Central memory CD4-positive, alpha-beta T cell (primary cell): ENCODE measurements at places on chromosomes 13 and 19.

- no peak for DNase-seq
Measured at GRCh38 chr19:35307931-35308330, 16.0 kb downstream of the MAG start.

DNA sequence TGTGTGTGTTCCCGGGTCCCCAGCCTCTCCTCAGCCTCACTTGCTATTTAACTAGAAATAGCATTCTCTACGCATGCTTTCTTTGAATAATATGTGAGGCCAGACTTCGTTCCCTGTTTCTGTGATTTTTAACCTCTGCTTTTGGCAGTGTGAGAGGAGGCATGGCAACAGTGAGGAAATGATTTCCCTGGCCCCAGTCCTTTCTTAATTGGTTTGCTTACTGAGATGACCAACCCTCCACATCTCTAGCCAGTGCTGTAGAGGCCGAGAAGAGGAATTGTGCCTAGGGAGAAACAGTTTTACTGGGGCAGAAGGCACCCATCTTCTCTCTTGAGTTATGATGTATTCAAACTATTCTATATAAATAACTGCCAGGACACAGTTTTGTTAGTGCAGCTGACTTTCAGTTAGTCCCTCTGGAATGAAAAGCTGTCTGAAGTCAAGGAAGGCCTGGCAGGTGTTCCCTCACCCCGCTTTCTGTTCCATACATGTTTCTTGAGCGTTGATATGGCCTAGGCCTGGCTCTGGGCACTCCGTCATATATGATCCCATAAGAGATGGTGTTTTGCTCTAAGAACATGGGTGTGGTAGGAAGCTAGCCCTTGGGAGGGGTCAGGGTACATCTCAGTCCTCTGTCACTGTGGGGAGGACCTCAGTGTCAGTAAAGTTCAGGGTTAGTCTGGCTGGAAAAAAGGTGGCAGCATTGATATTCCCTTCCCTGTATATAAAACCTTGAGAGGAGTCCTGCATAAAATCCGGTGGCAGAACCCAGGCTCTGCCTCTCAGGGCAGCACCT lies 73.7 kb upstream of the NPAS1 start:
- no peak for DNase-seq

DNA sequence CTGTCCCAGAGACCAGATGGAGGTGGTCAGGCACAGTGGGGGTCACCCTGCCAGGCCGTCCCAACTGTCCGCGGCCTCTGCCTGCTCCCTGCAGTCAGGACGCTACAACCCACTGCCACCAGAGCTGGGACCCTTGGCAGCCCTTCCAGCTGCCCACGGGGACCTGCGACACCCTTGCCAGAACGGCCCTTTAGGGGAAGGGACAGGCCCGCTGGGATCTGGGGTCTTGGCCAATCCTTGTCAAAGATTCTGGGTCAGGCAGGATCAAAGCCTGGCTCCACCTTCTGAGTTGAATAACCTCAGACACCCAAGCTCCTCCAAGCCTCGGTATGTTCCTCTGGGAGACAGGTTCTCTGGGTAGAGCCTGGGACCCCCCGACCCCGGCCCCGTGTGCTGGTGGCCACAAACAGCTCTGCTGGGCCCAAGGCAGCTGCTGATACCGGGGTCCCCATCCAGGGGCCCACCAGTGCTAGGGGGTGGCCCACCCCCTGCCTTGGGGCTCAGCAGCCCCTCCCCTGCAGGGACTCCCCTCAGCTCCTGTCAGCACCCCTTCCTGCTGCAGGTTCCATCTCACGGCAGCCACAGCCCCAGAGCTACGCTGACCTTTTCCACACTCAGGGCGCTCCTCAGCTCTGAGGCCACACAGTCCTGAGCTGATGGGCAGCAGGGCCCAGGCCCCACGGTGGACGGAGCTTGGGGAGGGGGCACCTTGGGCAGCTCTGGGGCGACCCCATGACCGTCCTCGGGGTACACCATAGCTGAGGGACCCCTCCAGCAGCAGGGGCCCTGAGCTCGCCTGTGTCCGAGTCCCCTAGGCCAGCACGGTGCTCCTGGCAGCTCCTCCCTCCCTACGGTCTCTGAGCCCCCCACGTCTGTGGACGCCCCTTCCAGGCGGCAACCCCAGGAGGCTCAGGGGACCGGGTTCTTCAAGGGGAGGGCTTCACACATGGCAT lies 18.4 kb downstream of the SBNO2 start:
- no peak for DNase-seq

DNA sequence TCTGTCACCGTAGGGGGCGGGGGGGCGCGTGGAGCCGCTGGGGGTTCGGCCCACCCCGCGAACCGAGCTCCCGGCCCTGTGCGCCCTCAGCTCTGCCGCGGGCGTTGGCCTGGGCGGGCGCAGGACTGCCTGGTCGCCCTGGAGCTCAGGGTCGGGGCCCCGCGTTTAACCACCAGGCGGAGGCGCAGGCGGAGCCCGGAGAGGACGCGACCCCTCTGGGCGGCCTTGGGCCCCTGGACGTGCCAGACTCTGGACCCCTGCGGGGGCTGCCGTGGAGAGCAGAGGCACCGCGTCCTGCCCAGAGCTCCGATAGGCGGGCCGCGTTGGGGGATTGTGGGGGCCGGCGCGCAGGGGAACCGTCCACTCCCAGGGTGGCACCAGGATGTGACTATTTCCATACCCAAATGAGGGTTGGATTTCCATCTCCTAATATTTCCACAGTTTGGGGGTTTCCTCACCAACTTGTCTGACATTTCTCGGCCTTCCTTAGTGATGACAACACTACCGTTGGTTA lies 13.0 kb upstream of the USP29 start:
- DNase-seq = no peak

DNA sequence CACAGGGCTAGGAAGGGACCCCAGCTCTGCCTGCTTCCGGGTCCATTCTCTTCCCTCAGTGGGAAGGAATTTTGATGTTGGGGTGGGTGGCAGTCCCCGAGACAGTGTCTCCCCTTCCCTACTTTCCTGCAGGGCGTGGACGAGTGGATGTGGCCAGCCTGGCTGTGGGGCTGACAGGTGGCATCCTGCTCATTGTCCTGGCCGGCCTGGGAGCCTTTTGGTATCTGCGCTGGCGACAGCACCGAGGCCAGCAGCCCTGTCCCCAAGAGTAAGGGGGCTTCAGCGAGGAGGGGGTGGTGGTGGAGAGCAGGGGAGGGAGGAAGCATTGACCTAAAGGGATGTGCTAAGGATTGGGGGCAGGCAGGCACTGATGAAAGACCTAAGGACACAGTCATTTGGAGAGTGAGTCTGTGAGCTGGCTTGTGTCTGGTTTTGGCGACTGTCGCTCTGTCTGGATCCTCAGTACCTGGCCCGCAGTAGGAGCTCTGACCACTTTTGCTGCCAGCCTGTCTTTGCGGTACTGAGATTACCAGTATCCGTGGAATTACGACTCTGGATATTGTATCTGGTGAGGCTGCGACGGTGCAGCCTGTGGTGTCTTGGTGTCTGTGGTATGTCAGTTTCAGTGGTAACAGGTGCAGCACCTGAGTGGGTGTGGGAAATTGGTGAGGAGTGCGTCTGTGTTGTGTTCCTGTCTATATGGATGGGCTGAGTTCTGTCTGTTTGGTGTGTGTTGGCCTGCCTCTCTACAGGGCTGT lies 2.4 kb upstream of the PRR12 start:
- peak; percentile 61 for DNase-seq

GRCh38 chr13:80787604-80788003 lies 446.7 kb upstream of the SPRY2 start:
- no peak for DNase-seq

DNA sequence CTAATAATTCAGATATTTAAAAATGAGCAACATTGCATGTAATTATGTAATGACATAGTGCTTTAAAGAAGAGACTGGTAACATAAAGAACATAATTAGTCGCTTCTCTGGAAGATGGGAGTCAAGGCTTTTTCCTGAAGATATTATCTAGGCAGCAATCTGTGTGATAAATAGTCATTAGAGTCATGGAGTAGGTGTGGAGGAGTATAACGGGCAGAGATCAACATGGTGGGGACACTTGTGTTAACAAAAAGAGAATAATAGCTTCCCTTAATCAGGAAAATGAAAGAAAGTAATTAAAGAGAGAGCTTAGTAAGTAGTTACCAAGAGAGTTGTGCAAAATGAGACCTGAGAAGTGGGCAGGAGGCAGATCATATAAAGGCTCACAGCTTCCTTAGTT lies 1417.1 kb upstream of the ATXN8OS start:
- no peak for DNase-seq

GRCh38 chr19:11264452-11265176 lies 2.3 kb upstream of the DOCK6 start:
- no peak for DNase-seq

DNA sequence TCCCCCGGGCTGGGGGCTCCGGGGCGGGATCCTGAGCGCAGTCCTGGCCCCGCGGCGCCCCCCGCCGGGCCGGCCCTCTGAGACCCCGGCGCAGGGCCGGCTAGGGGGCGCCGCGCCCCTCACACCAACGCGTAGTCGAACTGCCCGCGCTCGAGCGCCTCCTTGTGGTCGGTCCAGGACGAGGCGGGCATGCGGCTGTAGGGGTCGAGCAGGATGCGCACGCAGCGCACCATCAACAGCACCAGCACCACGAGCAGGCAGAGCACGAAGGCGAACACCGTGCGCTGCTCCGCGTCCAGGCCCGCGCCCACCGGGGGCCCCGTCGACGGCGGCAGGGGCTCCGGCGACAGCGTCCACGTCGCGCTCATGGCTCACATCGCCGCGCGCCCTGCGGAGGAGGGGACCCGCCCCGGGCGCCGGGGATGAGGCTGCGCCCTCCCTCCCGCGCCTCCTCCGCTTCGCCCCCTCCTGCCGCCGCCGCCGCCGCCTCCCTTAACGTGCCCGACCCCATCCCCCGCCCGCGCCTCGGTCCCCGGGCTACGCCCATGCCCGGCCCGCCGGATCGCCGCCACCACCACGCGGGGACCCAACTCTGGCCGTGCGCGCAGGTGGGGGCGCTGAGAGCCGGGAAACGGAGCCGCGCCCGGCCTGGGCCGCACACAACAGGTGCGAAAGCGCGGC lies 624 bp downstream of the CTXN1 start:
- DNase-seq = peak; percentile 67

DNA sequence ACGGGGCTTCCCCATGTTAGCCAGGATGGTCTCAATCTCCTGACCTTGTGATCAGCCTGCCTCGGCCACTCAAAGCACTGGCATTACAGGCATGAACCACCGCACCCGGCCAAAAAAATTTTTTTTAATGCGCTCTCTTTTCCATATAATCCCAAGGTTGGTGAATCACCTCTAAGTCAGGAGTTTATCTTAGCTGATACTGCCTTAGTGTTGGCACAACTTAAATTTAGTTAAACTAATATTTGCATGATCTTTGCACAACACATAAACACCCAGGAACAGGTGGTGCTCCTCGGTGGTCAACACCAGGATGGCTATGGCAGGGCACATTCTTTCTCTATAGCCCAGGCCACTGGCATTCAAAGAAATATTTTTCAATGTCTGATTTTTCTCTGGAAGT lies 24.1 kb upstream of the PSG7 start:
- no peak for DNase-seq

GRCh38 chr13:111115061-111115964 lies at the start of gene ARHGEF7:
ARHGEF7 (plus strand) TSS chr13:111115310; CDS start chr13:111115527, 217 bp downstream.
- DNase-seq = no peak

DNA sequence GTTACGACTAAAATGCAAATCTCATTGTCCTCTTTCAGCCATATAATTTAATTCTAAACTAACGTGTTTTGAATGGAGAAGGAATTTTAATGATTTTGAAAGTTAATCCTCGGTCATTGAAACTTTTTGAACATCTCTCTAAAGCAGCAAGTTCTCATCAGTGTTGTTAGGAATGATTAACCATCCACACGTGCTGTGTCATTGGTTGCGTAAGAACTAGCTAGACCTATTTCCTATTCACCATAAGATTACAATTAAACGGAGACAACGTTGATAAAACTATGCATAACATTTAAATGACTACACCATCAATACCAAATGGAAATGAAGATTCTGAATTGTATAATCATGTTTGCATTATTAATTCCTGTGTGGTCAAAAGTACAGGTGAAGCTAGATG lies 155.6 kb upstream of the IRS2 start:
- no peak for DNase-seq

GRCh38 chr13:65638572-65639168 lies 1591.5 kb downstream of the PCDH9 start:
- DNase-seq = no peak

- DNase-seq = no peak
Measured at GRCh38 chr13:45101327-45102018, 18.8 kb upstream of the GTF2F2 start.

- no peak for DNase-seq
Measured at GRCh38 chr13:109072505-109072904, 443.1 kb downstream of the MYO16 start.

DNA sequence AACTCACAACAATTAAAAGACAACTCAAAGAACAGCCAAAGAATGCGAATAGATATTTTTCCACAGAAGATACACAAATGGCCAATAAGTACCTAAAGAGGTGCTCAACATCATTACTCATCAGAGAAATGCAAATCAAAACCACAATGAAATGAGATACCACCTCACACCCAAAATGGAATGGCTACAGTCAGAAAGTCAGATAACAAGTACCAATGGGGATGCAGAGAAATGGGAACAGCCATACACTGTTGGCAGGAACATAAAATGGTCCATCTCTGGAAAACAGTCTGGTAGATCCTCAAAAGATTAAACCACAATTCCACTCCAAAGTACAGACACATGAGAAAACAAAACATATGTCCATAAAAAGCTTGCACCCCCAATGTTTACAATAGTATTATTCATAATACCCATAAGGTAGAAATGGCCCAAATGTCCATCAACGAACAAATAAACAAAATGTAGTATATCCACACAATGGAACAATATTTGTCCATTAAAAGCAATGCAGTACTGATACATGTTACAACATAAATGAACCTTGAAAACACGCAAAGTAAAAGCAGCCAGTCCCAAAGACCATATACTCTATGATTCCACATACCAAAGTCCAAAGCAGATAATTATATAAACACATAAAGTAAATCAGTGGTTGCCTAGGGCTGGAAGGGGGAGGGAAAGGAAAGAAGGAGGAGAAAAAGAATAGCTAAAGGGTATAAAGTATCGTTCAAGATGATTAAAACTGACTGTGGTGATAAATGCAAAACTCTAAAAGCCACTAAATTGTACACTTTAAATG lies 19.6 kb downstream of the USP12 start:
- no peak for DNase-seq

DNA sequence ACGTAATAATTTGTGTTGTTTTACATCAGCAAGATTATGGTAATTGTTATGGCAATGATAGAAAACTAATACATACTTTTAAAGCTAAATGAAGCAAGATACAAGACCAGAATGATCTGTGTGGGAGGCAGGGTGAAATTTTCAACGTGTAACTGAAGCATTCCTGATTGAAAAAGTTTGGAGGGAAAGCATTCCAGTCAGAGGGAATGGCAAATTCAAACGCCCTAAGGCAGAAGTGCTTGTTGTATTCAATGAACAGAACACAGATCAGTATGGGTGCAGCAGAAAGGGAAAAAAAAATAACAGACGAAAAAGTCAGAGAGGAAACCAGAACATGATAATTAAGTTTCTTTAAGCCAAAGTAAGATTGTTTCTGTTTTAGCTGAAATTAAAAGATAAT lies 928.5 kb upstream of the SLITRK1 start:
- no peak for DNase-seq

GRCh38 chr19:5825178-5825577 lies 14.3 kb downstream of the FUT6 start:
- DNase-seq = no peak
